ENCODE measurements at places on chromosomes 7 and 10. TPM values are rescaled to one million over a fixed set of nuclear protein-coding genes. Genes with fewer than 3 reads are reported as not detected.

- no peaks in the 10 kb centered on the region for H3K36me3 ChIP-seq
- H3K4me1 ChIP-seq: no peaks in the 10 kb centered on the region
- no peak overlapping the region for H3K27ac ChIP-seq
- peak; percentile 42 for DNase-seq
- H3K4me3 ChIP-seq: no peak overlapping the region
- peaks cover 3% of the 10 kb centered on the region for H3K27me3 ChIP-seq
Observed at GRCh38 chr7:117715784-117716445, 157.3 kb downstream of the CTTNBP2 start.

DNA sequence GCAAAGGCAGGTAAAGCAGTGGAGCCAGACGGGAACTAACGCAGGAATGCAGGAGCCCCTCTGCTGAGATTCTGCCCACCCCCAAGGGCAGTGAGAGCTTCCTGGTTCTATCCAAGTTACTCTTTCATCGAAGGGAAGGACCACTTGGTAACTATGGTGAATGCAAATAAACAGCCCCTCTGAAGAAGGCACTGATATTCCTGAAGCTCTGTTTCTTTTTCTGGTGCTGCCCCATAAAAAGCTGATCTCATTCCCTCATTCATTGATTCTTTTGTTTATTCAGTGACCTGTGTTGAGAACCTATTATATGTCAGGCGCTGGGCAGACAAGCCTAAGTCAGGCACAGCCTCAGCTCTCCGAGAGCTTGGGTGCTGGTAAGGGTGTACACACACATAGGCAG, 217.3 kb downstream of the SNX10 start:
- no peak overlapping the region for H3K4me3 ChIP-seq
- no peak overlapping the region for H3K27ac ChIP-seq
- H3K36me3 ChIP-seq: no peaks in the 10 kb centered on the region
- peaks cover 8% of the 10 kb centered on the region for H3K4me1 ChIP-seq
- H3K27me3 ChIP-seq: no peaks in the 10 kb centered on the region
- DNase-seq: no peak

DNA sequence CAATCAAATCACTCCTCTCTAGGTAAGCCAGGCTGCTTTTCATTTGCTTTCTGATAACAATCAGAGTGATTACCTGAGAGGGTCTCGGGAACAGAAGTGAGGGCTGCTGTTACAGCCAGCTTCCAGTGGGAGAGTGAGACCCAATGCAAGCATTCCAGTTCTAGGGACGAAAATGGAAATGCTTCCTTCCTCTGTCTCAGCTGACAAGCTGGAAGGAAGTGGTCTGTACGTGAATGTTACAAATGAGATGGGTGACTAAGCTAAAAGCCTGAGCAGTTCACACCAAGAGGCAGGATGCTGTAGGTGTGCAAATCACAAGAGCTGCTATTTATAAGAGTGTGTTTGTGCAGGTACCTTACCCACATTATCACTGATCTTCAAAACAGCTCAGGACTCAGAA, 772.4 kb downstream of the GRID1 start:
- H3K36me3 ChIP-seq: no peaks in the 10 kb centered on the region
- no peak overlapping the region for H3K27ac ChIP-seq
- H3K4me3 ChIP-seq: no peak overlapping the region
- no peaks in the 10 kb centered on the region for H3K27me3 ChIP-seq
- no peak for DNase-seq

- no peak overlapping the region for H3K27ac ChIP-seq
- H3K27me3 ChIP-seq: no peaks in the 10 kb centered on the region
- peaks cover 2% of the 10 kb centered on the region for H3K36me3 ChIP-seq
- DNase-seq: peak; percentile 48
- no peak overlapping the region for H3K4me3 ChIP-seq
Observed at GRCh38 chr10:5873515-5873995, 16.1 kb downstream of the ANKRD16 start.

GRCh38 chr10:29692121-29692539, 57.4 kb upstream of the SVIL start:
- no peaks in the 10 kb centered on the region for H3K36me3 ChIP-seq
- DNase-seq: peak; percentile 12
- peak overlapping the region; percentile 79 for H3K27ac ChIP-seq
- H3K27me3 ChIP-seq: no peaks in the 10 kb centered on the region

- no peaks in the 10 kb centered on the region for H3K27me3 ChIP-seq
- no peak overlapping the region for H3K27ac ChIP-seq
- no peaks in the 10 kb centered on the region for H3K4me1 ChIP-seq
Observed at GRCh38 chr7:71350680-71351079, 218.7 kb downstream of the GALNT17 start.

DNA sequence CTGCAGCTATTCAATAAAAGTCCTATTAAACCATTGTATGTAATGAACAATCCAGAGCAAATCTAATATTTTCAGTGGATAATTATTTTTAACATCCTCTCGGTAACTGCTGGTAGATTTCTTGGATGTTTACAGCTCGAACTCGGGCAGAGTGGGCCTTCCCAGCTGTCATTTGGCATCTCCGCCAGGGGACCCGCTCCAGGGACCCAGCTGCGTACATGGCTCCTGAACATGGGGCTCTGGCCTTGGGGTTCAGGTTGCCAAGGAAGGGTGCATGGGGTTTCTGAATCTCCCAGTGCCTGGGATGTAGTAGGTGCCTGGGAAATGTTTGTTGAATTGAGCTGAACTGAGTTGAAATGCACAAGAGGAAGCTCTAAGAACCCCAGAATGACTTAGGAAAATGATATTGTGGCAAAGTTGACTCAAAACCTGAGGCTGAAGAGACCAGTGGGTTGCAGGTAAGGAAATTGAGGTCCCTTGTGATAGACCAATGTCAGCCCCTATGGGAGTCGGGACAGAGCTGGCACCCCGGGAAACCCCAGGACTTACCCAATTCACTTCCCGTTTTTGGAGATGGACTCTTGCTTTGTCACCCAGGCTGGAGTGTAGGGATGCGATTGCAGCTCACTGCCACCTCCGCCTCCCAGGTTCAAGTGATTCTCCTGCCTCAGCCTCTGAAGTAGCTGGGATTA, 228.4 kb downstream of the CUX1 start:
- no peaks in the 10 kb centered on the region for H3K4me1 ChIP-seq
- H3K4me3 ChIP-seq: no peak overlapping the region
- H3K27ac ChIP-seq: no peak overlapping the region
- H3K27me3 ChIP-seq: no peaks in the 10 kb centered on the region
- H3K36me3 ChIP-seq: no peaks in the 10 kb centered on the region

The FOXI2 gene
- total RNA-seq: not detected

Measured in Panc1 (cell line).